ENCODE measurements at places on chromosomes 5 and 9.

DNA sequence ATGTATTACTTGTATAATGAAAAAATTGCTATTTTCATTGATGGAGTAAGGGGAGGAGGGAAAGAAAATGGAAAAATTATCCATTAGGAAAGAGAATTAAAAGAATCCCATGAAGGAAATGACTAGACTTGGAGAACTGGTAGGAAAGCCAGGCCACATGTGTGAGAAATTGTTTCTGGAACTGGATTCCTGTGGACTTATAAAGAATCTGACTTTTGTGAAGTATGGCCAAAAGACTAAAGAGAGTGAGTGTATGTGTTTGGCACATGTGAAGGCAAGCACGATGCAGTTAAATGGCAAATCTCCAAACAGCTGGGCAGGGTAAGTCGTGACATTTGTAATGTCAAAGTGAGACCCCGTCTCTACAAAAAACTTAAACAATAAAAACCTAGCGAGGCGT, 89.4 kb downstream of the MTX3 start:
- no peak for DNase-seq

DNA sequence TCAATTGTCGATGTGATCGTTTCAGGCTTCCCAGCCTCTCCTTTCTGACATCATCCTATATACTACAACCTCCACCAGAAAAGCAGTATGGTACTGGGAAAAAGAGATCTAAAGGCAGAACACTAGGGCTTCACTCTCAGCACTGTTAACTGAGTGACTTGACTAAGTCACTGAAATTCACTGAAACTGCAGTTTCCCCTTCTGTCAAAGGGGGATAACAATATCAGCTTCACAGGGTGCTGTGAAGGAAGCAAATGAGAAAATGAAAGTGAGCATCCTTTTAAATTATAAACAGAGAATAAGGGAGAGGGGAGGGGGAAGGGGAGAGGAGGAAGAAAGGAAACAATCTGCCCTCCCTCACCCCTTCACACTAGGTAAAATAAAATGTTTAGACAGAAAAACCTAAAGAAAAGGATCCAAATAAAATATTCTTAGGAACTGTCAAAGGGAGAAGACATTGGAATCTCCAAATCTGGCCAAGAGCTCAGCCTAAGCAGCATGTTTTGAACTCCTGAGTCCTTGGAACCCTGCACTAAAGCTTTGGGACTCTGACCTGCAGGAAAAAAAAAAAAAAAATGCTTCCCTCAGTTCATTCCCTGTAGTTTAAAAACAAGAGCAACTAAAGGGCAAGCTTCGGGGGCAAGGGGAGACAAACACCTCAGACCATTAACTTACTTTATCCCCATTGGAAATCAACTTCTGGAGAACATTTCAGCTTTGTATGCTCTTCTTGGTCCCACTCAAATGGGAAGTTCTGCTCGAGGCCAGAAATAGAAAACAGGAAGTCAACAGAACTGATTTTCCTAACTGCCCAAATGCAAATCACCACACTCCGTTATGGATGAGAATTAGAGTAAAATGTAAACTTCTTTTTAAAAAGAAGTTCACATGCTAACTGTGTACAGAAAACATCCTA, 178.3 kb downstream of the DEPDC1B start:
- DNase-seq: no peak

DNA sequence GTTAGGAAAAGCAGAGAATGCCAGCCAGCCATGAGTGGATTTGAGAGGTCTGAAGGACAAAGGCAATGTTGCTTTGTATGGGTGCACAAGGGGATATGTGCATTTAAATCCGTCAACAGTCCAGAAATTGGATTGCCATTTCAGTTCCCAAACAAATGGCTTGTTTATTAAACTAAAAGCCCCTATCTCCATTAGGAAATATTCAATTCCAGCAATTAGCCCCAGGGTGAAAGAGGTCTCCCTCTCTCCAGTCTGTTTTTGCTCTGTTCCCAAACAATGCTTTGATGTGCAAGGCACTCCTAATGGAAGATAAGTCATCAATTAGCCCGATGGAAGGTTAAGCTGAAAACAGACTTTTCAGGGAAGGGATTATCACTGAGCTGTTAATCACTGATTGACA, 101.3 kb downstream of the C9orf152 start:
- no peak for DNase-seq

DNA sequence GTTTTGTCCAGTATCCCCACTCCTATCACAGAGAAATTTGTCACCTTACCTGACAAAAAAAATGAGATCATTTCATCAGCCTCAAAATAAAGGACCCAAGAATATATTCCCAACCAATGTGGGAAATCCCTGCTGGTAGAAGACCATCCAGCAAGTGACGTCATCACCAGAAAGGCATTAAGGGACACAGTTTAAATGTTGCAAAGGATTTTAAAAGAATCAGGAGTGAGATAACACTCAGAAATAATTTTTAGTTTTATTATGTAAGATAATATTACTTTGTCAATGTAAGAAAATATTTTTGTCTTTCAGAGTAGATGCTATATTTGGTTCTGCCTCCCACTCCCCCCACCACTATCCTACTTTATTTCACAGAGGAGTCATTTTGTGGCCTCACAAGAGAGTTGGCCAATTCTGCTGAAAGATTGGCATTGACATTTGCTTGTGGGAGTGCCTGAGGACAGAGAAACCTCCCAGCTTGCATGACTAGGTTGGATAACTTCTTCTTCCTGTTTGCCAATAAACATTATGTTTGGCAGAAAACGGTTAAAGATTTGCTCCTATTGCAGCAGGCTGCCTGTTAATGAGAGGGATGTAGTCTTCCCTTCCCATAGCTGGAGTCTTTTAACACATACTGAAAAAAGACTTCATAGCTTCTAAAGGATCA, 288.6 kb upstream of the DAB2 start:
- no peak for DNase-seq

- no peak for DNase-seq
Measured at GRCh38 chr5:7436521-7436920, 40.6 kb downstream of the ADCY2 start.

DNA sequence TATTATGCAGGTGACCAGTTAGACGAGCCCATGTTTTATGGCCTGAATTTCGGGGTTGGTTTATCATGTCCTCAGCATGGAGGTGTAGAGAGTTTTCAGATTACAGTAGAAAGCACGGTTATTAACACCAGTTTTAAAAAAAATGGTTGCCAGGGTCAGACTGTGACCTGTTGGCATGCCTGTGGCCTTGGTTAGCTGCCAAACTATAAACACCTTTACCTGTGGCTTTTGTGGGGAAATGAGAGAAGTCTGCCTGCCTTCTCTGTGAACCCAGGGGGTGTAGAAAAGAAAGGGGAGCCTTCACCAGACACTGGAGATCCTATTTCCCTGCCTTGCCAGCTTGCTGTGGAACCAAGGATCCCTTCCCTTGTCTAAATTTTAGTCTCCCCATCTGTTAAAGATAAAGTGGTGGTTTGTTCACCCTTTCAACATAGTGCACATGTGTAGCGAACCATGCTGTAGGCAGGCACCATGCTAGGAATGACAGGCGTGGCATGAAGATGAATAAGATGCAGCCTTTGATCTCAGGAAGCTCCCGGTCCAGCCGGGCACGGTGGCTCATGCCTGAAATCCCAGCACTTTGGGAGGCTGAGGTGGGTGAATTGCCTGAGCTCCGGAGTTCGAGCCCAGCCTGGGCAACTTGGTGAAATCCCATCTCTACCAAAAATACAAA, 6.1 kb upstream of the PHF19 start:
- DNase-seq: no peak

Measured in stimulated activated CD8-positive, alpha-beta memory T cell treated with anti-CD3 and anti-CD28 coated beads, Interleukin-15, amount 100 ng/mL, for 48 hours (primary cell).